ENCODE measurements at places on chromosomes 7 and 10.

- DNase-seq, result no peak
Measured at GRCh38 chr10:47165711-47166404, 134.1 kb upstream of the GDF10 start.

DNA sequence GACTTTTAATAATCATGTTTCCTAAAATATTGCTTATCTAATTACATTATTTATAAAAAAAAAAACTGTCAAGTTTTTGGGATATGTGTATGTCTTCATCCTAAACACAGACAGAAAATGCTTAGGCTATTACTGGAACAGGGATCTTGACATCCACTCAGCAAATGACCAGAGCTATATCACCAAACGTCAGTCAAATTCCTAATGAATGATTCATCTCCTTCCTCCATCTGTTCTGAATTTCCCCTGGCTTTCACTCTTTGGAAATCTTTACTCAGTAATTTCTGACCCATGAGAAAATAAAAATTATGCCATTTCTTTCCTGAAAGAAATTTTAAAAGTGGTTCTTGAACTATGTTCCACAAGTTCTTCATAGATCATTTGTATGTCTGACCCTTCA lies 552.4 kb upstream of the KCND2 start:
- no peak for DNase-seq

- DNase-seq, result no peak
Measured at GRCh38 chr7:156222611-156223010, 410.3 kb upstream of the SHH start.

DNA sequence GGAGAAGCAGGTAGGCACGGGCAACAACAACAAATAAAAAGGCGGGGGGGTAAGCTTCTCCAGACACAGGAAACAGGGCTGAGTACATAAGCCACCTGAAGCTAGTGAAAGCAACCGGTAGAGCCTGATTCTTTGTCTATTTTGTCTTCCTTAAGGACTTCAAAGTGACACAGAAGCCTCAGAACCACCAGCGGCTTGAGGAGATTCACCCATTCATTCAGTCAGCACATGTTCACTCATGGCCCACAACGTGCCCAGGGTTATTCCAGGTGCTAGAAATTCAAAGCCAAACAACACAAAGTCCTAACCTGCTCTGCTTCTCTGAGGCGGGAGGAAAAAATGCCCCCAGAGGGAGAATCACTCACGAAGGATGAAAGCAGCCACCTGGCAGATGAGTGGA lies 69.3 kb upstream of the C7orf33 start:
- DNase-seq, result no peak

DNA sequence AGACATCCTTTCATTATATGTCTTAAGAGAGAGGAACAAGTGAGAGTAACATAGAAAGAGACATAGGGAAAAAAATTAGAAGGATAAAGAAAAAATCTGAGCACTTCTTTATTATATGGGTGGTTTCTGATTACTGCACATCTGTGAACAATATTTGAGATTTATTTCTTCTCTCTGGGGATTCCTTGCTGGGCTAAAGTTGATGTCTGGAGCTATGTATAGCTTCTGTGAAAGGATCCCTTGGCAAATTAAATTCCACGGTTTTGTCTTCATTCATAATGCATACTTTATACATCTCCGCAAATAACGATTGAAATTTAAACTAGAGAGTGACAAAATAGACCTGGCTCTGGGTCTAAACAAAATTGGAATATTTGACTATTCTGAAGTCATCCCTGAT lies 232.2 kb upstream of the CTBP2 start:
- DNase-seq, result no peak

GRCh38 chr10:53724581-53724980 lies 952.0 kb upstream of the MBL2 start:
- no peak for DNase-seq

DNA sequence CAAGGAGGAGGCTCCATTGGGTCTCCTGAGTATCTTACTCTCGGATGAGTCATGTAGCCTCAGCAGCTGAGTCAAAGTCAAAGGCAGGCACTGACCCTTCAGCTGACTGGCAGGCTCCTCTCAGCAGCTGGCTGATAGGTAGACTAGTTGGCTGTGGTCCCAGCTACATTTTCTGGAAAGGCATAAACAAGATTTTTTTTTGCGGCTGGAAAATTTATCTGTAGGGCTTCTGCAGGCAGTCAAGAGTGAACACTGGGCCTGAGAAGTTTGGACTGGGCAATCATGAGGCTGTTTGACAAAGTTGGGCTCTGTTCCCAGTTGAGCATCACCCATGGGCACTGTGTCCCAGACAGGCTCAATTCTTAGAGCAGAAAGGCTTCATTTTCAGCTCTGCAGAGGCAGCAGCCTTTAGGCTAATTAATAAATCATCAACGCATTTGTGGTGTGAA lies 796.2 kb downstream of the CCSER2 start:
- DNase-seq, result no peak

DNA sequence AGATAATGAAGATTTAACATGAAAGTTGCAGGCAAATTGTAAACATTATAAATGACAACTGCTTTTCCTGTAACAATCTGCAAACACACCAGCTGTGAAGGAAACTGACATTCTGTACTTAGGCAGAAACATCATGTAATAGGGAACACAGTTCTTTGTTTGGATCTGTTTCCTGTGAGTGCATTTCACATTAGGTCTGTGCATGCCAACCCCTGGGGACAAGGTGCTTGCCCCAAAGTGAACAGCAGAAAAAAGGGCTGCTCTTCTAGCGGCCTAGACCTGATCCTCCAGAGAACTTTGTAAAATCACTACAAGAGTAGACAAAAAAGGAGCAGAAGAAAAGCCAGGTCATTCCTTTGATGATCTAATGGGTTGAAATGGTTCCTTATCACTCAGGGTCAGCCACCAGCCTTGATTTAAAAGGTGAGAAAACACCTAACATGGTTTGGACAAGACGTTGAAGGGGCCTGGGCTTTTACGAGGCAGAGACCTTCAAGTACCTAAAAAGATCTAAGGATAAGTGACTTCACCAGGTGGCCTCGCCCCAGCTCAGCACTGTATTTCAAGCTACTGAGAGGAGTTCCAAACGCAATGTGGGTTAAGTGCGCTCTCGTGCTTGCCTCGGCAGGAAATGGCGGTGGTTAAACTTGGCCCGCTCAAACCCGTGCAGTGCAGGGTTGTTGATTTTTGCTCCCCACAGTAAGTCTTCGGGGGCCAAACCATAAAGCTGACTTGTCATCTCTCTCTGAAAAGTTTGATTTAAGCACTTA lies 249.7 kb downstream of the CREB5 start:
- DNase-seq, result no peak

- no peak for DNase-seq
Measured at GRCh38 chr7:101093906-101094305, 8.6 kb downstream of the TRIM56 start.

DNA sequence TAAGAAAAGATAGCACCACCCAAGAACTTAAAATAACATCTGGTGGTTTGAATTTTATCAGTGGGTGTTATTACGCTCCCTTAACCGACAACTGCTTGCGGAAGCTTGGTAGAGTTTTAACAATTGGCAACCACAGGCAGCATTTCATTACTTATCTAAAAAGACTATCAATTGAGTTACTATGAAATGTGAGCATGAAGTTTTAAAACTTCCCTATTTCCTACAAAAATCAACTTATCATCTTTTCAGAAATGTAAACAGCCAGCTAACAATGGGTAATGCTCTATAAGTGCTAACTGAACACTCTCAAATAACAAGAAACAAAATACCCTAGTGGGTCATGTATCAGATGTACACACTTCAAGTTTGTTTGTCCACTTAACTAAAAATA lies 68.8 kb downstream of the OSBPL3 start:
- no peak for DNase-seq

DNA sequence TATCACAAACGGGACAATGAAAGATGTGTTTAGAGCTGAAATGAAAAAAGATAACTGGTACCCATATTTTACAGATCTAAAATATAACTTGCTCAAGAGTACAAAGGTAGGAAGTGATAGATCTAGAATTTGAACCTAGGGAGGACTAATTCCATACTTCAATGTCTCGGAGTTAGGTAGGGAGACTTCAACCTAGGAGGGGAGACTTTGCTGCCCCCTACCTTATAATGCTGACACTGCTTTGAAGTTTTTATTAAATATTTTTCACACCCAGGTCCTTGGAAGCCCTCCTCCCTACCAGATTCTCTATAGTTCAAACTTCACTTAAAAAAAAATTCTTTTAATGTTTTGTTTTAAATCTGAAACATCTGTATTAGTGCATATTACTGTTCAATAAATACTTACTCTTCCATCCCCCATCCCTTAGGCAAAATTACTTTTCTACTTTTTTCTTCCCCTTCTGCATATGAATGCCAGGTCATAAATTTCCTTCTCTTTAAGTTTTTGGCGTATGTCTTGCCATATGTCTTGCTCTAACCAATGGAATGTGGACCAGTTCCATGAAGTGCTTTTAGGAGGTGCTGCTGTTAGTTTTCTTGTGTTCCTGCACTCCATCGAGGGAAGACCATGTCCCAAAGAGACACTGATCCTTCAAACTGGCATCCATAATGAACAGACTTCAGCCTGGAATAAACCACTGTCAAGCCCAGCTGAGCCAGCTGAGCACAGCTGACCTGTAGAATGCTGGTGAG lies 57.8 kb downstream of the MICU1 start:
- no peak for DNase-seq

GRCh38 chr7:112116894-112117293 lies 89.3 kb downstream of the DOCK4 start:
- DNase-seq, result no peak

GRCh38 chr10:17756557-17757217 lies 4.7 kb downstream of the TMEM236 start:
- no peak for DNase-seq

DNA sequence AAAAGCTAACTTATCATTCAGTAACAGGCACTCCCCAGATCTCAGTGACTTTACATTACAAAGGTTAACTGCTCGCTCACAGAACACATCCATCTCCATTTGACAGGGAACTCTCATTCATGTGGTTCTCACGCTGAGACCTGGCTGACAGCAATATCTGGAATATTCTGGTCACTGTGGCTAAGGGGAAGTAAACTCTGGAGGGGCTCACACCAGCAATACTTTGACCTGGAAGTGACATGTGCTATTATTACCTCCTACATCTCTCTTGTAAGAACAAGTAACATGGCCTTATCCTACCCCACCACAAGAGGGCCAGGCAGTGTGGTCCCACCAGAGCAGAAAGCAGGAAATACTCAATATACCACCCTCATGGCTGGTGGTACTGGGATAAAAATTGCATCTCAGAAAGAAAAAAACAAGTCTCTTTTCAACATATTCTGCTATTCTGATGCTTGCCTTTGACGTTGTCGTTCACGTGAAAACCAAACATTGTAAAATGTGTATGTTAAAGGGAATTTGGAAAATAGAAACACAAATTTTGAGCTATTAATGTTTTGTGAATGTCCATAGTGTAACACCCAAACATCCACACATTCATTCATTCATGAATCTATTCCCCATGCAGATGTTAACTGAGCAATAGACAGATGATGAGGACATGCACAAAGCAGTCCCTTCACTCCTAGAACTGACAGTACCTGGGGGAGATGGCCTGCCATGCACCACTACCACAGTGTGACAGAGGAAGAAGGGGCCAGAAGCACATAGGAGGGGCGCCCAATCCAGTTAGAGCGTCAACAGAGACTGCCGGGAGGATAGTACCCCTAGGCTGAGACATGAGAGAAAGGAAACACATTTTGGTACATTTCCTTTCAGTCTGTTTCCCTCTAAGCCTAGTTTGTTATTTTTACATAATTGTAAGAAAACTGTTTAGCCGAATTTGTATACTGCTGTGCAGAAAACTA lies 166.0 kb upstream of the SP4 start:
- DNase-seq, result peak; percentile 34

DNA sequence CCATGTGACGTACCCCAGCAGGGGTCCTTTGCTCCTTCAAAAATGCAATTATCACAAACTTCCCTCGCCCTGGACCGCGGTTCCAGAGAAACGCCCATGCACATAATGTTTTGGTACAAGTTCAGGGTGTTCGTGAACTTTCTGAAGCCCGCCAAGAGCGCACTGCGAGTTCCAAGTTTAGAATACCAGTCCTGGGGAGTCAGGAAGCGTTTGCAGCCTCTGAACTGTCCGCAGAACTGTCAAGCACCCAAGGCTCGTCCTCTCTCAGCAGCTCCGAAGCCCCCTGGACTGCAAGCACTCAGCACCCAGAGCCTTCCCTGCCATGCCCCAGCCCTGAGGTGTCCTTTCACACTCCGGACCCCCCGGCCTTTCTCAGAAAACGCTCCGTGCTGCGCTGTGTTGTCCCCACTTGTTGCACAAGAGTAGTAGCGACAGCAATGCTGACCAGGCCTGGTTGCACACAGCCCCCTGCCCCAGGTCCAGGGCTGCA lies 30.3 kb downstream of the CALML3 start:
- no peak for DNase-seq

DNA sequence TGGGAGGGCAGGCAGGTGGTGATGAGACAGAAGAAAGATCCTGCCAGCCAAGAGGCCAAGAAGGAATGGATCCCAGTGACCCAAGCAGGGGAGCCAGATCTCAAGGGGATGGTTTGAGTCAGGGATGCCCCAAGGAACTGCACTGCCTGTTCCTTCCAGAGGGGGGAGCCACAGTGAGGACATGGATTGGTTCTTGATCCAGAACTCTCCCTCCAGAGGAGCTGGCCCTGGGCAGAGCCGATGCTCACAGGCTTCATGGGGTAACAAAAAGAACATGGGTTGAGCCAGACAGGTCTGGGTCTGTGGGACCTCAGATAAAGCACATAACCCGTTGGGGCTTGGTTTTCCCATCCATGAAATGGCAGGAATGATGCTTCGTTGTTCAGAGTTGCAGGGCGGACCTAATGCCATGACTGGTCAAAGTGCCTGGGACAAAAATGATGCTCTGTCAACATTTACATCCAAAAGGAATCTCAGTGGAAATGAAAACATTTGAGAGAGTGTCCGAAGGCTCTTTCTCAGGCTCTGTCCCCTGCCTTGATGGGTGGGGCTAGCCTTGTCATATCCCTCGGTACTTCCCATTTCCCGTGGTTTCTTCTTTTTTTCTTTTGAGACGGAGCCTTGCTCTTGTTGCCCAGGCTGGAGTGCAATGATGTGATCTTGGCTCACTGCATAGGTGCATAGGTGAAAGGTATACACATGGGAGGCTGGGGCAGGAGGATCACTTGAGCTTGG lies 4.7 kb upstream of the DENND2A start:
- no peak for DNase-seq

- no peak for DNase-seq
Measured at GRCh38 chr7:20238754-20239324, 21.7 kb upstream of the MACC1 start.

DNA sequence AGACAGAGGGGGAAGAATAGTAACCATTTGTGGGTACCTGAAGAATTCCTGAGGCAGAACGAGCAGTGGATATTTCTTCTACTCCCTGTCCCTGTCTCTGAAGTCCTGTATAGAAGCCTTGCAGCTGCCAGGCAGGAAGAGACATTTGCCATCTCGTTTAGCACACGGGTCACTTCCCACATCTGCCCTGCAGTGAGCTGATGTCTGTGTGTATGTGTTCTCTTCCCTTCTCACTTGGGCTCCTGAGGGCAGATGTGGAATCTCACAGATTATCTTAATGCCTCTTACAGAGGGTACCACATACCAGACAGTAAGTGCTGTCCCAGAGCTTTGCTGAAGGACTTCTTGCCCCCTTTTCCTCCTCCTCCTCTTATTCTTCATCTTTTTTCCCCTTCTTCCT lies 14.1 kb upstream of the TRPV6 start:
- DNase-seq, result no peak

All from activated naive CD8-positive, alpha-beta T cell treated with anti-CD3 and anti-CD28 coated beads, Interleukin-2, amount 50 U/mL, for 16 hours (primary cell).